ENCODE measurements at places on chromosomes 3 and 15. TPM values are rescaled to one million over a fixed set of nuclear protein-coding genes. Genes with fewer than 3 reads are reported as not detected.

Gene ACSBG1
- 0.13 TPM for total RNA-seq

Gene STAB1
- 866 TPM for total RNA-seq

Gene ADAMTS7
- 55.1 TPM for total RNA-seq

GRCh38 chr3:149816986-149817385 is 4.0 kb downstream of the RNF13 start:
- DNase-seq: no peak

GRCh38 chr3:183911763-183912506 is 27.3 kb upstream of the PARL start:
- no peak for DNase-seq

Gene MFN1
- 30.7 TPM for total RNA-seq

All from endothelial cell (in vitro differentiated cells).